ENCODE measurements at places on chromosomes 1 and 21.

DNA sequence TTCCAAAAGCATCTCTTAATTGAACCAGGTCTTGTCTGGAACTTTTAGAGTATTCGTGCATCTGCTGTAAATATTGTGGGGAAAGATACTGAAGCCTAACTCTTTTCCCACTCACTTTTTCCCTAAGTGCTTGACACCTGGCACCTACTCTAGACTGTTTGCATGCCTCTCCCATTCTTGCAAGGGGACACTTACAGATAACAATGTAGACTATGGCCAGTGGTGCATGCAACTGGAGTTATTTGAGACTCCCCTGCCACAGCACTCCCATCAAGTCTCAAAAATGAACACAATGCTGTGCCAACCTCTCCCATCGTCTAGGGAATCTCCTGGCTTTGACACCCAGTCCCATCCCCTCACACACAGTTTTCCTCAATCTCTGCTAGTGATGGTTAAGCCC lies 118.6 kb upstream of the ATP1B1 start:
- no peak for DNase-seq

- no peak for DNase-seq
Observed at GRCh38 chr1:73998348-73998959, 199.5 kb downstream of the LRRIQ3 start.

DNA sequence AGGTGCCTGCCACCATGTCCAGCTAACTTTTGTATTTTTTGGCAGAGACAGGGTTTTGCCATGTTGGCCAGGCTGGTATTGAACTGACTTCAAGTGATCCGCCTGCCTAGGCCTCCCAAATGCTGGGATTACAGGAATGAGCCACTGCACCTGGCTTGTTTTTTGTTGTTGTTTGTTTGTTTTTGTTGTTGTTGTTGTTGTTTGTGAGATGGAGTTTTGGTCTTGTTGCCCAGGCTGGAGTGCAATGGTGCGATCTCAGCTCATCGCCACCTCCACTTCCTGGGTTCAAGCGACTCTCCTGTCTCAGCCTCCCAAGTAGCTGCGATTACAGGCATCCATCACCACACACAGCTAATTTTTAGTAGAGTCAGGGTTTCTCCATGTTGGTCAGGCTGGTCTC lies 7.1 kb upstream of the L1TD1 start:
- no peak for DNase-seq

DNA sequence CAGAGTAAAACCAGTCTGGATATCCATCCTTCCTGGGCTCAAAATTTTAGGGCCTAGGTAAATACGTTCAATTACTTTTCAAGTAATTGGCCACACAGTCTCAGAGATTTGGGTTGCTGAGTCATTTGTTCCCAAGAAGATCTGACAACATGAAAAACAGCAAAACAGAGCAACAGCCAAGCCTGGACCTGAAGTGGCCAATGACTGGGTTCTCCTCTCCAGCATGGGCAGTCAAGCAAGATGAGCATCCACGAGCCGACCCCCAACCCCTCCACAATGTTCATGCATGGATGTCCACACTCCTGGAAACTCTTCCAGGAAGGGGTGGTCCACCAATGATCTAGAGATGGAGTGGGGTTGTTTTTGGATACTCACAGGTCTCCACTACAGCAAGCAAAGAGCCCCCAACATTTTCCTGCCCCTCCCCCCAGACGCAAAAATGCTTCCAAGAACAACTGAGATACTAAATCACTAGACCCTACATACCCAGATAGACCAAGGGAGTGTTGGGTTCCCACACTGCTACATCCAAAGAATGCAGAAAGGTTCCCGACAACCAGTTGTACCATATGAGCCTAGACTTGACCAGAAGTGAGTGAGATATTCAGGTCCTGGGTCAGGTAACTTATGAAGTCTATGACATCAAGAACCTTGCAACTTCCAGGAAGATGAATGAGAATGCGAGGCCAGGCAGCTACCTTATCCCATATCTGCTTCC lies 73.0 kb downstream of the CD46 start:
- no peak for DNase-seq

- no peak for DNase-seq
Observed at GRCh38 chr1:36387141-36387949, 1.6 kb upstream of the STK40 start.

GRCh38 chr21:39675590-39675989 lies 62.9 kb downstream of the B3GALT5 start:
- DNase-seq, result no peak

GRCh38 chr1:205077158-205077933 lies 6.9 kb downstream of the TMEM81 start:
- DNase-seq, result no peak

DNA sequence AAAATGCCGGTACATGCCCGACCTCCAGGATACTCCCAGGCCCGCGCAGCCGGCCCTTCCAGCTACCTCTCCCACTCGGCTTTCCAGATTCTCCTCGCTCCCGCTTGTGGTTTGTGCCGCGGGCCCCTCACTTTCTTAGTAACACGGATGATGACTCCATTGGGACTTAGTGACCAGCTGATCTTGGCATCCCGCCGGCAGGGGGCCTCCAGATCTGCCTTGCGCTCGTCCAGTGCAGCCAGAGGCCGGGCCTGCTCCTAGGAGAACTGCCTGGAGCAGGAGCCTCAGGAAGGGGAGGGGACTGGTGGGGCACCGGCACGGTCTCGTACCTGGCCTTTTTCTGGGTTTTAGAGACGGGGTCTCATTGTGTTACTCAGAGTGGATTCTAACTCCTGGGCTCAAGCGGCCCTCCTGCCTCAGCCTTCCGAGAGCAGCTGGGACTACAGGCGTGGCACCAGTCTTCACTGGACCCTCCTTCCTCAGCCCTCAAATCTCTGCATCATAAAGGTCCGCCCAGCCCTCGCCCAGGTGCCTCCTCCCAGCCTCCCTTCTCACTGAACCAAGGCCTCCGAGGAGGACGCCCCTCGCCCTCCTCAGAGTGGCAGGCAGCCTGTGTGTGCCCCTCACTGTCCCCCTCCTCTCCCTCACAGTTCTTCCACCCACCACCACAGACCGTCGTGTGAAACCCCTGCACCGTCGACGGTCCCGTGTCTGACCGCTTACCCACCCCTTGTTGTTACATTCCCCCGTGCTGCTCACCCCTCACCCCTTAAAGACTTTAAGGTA lies 78.6 kb downstream of the SLC25A24 start:
- no peak for DNase-seq

GRCh38 chr1:40067023-40067422 lies 26.5 kb downstream of the CAP1 start:
- DNase-seq, result no peak

GRCh38 chr1:243723050-243723449 lies 127.0 kb downstream of the AKT3 start:
- no peak for DNase-seq

DNA sequence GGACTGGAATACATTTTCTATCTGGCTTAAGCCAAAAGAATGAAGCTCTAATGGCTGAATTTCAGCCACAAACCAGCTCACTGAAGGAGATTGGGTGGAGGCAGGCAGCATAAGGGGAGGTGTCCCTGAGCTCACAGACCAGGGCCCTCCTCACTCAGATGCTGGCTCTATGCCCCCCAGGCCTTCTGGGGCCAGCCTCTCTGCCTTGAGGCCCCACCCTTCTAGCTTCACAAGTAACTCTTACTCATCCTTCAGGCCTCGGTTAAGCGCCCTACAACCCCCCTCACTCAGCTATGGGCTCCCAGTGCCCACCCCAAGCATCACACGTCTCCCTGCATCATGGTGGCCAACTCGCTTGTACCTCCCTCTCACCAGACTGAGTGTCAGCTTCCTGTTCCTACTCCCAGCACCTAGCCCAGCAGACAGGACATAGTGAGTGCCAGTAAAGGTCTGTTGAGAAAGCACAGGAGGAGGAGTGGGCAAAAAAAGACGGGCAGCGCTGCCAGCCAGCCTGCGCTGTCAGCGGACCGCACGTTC lies 40.8 kb upstream of the GPR157 start:
- no peak for DNase-seq

- DNase-seq, result peak; percentile 43
Observed at GRCh38 chr1:58782178-58783089, 1.4 kb downstream of the JUN start.

GRCh38 chr1:226686440-226687425 lies 52.3 kb downstream of the ITPKB start:
- no peak for DNase-seq

DNA sequence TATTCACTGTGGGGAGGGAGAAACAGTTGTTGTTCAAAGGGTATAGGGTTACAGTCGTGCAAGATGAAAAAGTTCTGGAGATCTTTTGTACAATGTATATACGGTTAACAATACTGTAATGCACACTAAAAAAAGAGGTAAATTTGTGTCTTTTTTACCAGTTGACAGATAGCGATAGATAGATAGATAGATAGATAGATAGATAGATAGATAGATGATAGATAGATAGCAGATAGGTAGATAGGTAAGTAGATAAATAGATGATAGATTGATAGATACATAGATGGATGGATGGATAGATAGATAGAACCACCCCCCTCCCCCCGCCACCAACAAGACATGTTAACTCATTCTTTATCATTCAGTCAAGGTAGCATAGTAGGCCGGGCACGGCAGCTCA lies 10.2 kb downstream of the S100A16 start:
- DNase-seq, result no peak

DNA sequence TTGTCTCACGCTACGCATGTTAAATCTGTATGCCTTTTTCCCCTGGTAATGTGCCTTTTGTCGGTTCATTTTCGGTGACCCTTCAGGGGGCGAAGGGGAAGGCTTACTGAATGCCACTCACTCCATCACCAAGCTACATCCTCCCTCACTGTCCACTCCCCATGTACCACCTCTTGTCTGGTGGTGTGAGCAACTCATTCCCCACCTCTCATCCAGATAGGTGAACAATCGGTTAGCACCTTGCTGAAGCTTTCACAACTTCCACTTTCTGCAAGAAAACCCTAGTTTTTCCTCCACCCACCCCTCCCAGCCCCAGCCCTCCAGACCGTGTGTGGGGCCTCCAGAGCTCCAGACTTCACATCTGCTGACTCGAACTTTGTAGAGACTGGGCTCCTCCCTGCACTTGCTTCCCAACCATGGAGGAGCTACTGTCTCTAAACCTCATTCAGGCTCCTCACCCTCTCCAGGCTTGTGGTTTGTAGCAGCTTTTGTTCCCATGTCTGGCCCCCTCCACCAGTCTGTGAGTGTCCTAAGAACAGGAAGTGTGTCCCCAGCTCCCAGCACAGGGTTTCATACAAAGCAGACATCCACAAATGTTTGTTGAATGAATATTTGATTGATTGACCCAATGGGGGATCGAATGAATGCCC lies 48.4 kb upstream of the RUNX3 start:
- no peak for DNase-seq

GRCh38 chr21:44870748-44871495 lies 2.6 kb downstream of the PTTG1IP start:
- DNase-seq, result no peak

DNA sequence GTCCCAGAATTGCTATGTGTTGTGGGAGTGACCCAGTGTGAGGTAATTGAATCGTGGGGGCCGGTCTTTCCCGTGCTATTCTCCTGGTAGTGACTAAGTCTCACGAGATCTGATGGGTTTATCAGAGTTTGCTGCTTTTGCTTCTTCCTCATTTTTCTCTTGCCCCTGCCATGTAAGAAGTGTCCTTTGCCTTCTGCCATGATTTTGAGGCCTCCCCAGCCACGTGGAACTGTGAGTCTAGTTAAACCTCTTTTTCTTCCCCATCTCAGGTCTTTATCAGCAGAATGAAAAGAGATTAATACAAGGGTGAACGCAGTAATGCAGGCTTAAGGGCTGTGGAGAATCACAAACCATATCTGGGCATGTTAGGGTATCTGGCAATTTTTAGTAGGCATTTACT lies 624.0 kb downstream of the USP25 start:
- no peak for DNase-seq

GRCh38 chr1:67831850-67832513 lies 1.3 kb downstream of the GNG12 start:
- DNase-seq, result no peak

DNA sequence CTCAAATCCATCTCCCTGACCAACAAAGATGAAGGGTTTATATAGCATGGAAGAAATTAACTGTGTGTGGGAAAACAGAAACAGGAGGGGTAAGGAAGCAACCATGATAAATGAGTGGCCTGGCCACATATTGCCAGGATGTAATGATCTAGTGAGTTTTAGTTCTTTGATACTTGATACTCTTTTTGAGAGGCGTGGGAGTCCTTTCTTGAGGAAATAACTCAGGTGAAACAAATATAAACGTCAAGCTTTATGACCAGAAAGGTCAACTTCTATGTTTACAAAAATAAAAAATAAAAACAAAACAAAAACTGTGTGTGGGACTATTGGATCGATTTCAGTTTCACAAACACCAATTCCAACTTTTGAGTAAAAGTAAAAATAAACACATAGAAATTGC lies 860.8 kb upstream of the B3GALT2 start:
- DNase-seq, result no peak

- DNase-seq, result no peak
Observed at GRCh38 chr1:229406798-229407197, 27.1 kb downstream of the ACTA1 start.

- no peak for DNase-seq
Observed at GRCh38 chr1:215045698-215046308, 36.7 kb upstream of the KCNK2 start.

GRCh38 chr1:53869454-53870117 lies 20.0 kb downstream of the YIPF1 start:
- no peak for DNase-seq

DNA sequence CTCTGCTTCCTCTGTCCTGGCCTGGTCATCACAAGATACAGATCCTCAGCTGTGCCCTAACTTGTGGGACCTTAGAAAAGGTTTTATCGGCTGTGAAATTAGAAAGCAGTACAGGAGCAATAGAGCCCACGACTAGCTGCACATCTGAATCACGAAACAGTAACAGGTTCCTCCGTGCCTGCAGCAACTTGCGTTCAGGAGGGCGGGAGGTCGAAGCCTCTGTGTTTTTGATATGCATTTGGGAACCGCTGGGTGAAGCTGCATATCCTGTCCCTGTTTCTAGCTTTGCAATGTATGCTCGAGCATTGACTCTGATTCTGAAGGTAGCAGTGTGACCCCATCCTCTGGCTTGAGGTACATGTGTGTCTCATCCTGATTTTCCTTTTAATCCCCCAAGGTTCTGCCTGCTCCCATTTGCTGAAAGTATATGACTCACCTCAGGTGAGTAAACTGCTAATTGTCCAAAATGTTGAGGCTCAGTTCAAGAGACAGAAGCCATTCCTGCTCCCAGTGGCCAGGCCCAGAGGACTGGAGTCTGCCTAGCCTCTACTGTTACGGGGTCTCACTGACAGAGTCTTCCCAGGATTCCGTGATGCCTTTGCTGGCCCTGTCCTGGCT lies 44.3 kb downstream of the SCCPDH start:
- DNase-seq, result no peak

- DNase-seq, result no peak
Observed at GRCh38 chr1:94862718-94863117, 42.6 kb downstream of the SLC44A3 start.

GRCh38 chr1:23251812-23252211 lies 34.5 kb upstream of the HTR1D start:
- no peak for DNase-seq

- no peak for DNase-seq
Observed at GRCh38 chr1:43563876-43564539, 33.3 kb downstream of the PTPRF start.

Data from activated T-cell treated with anti-CD3 and anti-CD28 coated beads, Interleukin-2, amount 50 U/mL, for 4 hours (primary cell).